ENCODE measurements at places on chromosomes 16 and 17.

DNA sequence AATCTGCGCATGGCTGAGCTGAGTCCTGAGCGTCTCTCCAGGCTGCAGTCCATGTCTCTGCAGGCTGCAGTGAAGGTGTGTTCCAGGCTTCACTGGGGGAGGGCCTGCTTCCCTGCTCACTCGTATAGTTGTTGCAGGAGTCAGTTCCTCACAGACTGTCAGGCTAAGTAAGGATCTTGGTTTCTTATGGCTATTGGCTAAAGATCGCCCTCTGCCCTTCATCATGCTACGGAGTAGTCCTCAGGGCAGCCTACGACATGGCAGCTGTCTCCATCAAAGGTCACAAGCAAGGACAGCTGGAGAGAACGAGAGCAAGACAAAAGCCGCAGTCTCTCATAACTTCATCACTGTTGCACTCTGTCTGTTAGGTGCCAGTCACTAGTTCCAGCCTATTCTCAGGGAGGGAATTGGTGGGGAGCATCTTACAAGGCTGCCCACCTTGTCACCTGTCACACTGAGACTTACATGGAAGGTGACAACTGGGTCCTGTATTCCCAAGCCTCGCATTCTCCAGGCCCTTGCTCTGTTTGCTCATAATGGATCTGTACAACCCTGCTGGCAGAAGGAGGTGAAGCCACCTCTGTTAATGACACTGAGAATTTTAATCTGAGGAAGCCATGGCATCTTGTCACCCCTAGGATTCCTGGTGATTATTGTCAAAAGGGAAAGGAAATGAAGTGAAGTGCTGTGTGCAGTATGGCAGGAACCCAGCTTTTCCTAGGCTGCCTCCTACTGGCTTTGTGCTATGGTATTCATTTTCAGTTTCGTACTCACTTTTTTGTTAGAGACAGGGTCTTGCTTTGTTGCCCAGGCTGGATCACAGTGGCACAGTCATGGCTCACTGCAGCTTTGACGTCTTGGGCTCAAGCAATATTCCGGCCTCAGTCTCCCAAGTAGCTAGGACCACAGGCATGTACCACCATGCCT, 43.4 kb downstream of the MFSD11 start:
- no peak for DNase-seq

DNA sequence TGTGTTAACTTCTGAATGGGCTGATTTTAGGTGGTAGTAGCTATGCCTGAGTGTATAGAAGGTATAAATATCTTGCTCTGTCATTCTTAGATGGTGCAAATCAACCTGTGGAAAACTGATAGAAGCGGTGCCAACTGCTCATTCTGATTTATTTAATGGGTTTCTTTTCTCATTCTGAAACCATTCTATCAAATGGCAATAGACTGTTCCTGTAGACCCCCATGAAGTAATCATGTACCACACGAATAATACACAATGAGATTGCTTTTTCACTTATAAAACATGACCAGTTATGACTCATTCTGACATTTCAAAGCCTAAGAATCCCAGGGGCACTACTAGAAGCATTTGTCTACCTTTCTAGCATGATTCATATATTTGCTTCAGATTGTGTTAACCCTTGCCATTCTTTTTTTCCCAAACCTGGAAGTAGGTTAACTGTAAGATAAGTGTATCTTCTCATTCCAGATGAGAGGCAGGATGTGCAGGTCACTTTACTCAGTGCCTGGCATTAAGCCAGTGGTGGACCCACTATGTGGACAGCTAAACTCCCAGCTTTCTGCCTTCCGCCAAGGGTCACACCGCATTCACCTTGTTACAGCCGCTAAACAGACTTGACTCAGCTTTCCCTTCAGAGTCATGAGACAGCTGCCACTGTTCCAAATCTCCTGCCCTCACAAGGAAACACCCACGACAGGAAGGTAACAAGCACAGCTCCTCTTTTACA, 16.4 kb upstream of the SLC16A11 start:
- DNase-seq: no peak

- no peak for DNase-seq
These were observed 3.6 kb upstream of the HIC1 start for GRCh38 chr17:2051061-2051932.

DNA sequence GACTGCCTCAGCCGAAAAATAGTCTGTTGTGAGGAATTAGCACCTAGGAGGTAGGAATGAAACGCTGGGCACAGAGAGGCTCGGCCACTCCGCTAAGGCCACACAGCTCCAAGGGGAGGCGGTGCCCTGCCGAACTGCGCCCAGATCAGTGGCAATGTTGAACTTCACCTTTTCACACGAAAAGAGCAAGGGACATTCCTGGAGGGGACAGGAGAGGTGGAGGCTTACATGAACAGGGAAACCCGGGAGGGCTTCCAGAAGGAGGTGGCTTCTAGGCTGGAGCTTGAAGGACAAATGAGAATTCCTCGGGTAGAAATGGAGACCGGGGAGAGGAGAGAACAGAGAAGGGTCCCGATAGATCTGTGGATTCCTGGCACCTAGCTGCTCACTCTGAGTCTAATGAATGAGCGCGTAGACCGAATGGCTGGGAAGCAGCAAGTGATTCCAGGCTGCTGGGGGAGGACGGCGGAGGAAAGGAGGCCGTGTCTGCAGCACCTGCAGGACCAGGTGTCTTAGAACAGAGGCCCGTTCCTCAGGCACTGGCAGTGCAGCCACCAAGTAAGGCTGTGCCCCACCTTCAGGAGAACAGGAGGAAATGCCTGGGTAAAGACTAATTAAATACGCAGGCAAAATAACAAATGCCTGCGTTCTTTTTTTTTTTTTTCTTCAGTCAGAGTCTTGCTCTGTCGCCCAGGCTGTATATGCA, 722 bp upstream of the SLC38A10 start:
- peak; percentile 56 for DNase-seq

All from COR-L47 (cell line).